NCI-H748 treated with DMSO at 0.1 percent for 48 hours (cell line): ENCODE measurements at places on chromosomes 7 and 10.

- no peak for DNase-seq
These were observed 164.1 kb upstream of the HPS1 start for GRCh38 chr10:98610836-98611235.

DNA sequence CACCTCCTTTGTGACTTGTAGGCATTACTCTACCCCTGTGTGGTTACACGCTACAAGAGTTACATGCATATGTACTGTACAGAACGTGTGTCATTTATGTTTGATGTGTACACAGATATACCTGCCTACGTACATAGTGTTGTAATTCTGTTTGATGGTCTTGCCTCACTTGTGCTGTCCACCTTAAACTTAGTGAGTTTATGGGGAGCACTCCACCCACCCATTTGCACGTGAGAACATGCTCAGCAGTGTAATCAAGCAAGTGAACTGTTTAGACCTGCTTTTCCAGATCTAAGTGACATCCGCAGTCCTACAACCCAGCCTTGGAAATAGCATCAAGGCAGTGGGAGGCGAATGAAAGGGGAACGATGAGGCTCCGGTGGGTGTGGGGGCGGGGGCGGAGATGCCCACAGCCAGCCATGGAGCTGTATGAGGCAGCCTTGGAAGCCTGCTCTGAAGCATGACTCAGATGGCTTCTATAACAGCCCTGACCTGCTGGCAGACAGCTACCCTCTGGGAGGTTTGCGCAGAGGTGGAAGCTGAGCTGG, 52.1 kb downstream of the SUFU start:
- DNase-seq, result no peak

DNA sequence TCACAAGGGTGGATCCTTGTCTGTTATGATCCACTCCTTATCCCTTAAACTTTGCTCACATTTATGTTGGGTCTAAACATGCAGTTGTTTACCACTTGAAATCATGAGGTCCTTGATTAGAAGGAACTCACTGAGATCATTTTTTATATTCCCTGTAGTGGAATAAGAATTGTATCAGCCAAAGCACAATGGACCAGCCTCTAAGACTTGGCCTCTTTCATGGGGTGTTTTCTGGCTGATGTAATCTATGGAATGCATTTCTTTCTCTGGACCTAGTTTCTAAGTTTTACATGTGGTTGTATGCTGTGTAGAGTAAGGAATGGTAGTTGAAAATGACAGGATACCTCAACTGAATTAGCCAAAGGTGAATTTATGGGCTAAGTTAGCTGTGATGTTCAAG, 376.6 kb downstream of the SORCS3 start:
- no peak for DNase-seq

GRCh38 chr10:110872984-110873923, 1.5 kb downstream of the PDCD4 start:
- no peak for DNase-seq

DNA sequence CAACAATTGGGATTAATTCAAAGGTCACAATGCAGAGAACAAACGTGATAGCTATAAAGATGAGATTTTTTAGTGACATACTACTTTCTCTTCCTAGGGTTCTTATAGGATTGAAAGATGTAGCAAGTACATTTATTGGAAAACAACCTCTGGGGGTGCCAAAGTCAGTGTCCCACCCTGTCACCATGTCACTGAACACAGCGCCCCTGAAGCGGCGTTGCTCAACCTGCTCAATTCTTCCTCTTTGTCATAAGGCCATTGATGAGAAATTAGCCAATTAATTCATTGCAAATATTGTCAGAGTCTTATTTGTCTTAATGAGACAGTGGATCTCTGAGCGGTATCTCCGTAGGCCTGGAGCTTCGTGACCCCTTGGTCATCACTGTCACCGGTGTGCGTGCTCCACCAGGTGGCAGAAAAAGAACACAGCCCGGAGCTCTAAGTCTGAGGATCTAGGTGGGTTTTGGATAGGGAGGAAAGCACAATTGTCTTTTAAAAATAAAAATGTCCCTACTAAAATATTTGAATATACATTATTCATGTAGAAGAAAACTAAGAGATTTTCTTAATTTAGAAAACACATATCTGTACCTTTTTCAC, 362.6 kb downstream of the PAXIP1 start:
- DNase-seq, result no peak

- no peak for DNase-seq
These were observed 44.5 kb downstream of the TAS2R16 start for GRCh38 chr7:122951006-122951405.

DNA sequence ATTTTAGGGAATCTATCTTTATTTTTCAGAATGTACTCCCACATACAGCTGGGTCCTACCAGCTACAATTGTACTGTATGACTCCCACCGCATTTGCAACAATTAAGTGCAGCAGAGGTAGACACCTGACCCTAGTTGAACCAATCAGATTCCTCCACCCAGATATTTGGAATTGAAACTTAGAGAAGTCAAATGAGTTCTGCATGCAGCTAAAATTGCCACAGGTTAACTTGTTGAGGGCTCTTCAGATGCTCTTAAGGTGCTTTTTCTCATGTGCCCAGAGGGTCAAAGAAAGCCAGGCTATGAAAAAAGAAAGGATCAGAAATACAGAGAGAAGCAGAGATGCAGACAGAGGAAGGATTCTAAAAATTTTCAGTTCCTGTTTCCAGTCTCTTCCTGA, 68.0 kb upstream of the TES start:
- no peak for DNase-seq

DNA sequence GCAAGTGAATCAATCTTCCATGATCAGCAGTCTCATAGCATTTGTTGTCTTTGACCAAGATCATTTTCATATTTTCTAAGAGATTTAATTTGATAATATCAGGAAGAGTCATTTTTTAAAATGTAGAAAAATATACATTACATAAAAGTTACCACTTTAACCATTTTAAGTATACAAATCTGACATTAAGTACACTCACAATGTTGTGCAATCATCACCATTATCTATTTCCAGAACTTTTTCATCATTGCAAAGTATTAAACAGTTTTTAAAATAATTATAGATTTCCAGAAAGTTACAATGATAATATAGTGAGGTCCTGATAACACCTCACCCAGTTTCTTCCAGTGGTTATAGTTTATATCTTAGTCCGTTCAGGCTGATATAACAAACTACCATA, 222.5 kb upstream of the RHOBTB1 start:
- DNase-seq, result no peak

DNA sequence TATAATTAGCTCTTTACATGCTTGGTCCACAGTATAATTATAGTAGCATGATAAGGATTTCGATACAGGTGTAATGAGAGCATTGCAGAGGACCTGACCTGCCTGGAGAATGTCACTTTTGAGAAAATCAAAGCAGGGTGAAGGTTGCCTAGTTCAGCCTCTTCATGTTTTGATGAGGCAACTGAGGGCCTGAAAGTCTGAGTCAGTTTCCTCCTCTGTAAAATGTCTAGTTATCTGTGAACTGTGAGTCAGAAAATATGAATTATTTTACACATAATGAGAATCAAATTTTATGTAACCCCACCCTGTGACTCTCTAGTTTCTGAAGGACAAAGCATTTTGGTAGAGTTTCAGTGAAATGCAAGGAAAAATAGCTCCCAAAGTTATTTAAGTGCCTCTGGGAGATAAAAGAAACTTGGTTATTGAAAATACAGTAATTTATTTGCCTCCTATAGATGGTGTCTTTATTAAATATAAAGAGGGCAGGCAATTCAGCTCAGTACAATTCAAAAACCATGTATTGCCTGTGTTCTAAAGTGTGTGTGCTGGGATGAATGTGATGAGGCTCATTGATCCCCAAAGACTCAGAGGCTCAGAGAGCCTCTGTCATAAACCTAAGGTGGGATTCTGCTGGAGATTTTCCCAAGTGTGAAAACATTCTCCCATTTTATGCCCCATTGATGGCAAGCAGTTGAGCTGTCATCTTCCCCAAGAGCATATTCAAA, 37.3 kb upstream of the SAMD9L start:
- no peak for DNase-seq

- DNase-seq, result no peak
These were observed 213.0 kb downstream of the DNAJB6 start for GRCh38 chr7:157549612-157550299.

DNA sequence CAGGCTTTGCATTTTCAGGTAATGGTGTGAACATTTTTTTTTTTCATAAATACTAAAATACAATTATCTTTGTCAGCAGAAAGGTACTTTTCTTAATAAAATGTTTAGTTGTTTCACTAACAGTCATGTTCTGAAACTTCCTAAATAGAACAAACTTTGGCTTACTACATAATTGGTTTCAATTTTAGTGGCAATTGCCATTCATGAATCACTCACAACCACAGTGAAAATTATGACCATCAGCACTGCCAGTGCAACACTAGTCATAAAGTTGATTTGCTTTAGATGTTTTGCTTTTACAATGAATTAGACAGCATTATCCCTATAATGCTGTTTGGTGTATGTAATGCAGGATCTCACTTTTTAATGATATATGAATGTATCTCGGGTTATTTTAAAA, 297.6 kb upstream of the PLXDC2 start:
- DNase-seq, result no peak

DNA sequence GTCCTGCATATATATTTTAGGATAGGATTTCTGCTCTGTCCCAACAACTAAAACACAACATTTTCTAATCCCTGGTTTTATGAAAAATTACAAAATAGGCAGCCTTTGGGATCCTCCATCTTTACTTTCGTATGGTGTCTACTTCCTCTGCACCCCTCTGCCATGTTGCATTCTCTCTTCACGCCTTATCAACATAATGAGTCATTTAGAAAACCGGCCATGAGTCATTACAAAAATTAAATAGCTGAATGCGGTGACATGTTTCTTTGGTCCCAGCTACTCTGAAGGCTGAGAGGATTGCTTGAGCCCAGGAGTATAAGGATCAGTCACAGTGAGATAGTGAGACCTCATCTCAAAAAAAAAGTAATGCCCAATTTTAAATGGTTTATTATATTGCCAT, 148.1 kb upstream of the CELF2 start:
- DNase-seq, result no peak

GRCh38 chr7:16657656-16658279, 11.8 kb downstream of the BZW2 start:
- DNase-seq, result no peak
